ENCODE measurements at places on chromosomes 5 and 9. TPM values are rescaled to one million over a fixed set of nuclear protein-coding genes. Genes with fewer than 3 reads are reported as not detected.
A peak's percentile ranks its signal among the peaks of the same experiment; 100 is the strongest.

Gene FEM1C
- total RNA-seq = 46.0 TPM

DNA sequence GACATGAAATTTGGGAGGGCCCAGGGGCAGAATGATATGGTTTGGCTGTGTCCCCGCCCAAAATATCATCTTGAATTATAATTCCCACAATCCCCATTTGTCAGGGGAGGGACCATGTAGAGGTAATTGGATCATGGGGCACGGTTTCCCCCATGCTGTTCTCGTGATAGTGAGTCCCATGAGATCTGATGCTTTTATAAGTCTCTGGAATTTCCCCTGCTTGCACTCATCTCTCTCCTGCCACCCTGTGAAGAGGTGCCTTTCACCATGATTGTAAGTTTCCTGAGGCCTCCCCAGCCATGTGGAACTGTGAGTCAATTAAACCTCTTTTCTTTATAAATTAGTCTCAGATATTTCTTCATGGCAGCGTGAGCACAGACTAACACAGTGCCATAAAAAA lies 11.3 kb downstream of the FBXO10 start:
- no peaks in the 10 kb centered on the region for H3K27me3 ChIP-seq
- DNase-seq = no peak
- H3K27ac ChIP-seq = no peak overlapping the region
- no peaks in the 10 kb centered on the region for H3K4me1 ChIP-seq

Gene POLE3
- 58.7 TPM for total RNA-seq

DNA sequence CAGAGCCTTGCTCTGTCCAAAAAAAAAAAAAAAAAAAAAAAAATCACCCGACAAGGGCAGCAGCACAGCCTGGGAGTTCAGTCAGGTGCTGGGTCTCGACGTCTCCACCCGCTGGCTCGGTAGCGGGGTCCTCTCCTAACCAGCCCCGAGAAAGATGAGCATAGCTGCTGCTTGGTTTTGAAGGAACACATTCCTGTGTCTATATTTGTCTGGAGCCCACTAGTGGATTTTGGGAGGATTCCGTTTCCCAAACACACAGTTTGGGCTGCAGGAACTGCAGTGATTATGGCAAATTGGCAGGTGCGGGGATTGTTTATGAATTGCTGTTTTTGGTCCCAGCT lies 1.2 kb downstream of the OTULINL start:
- H3K27me3 ChIP-seq = no peaks in the 10 kb centered on the region
- no peaks in the 10 kb centered on the region for H3K36me3 ChIP-seq
- H3K27ac ChIP-seq = peak overlapping the region; percentile 90
- H3K4me3 ChIP-seq = peak overlapping the region; percentile 82
- no peak for DNase-seq

Gene FAM193B
- total RNA-seq = 63.9 TPM

GRCh38 chr5:168291964-168292785 lies 730 bp downstream of the WWC1 start:
- peak overlapping the region; percentile 54 for H3K4me3 ChIP-seq
- peaks cover 31% of the 10 kb centered on the region for H3K27me3 ChIP-seq
- peak overlapping the region; percentile 58 for H3K27ac ChIP-seq

Gene PLPP7
- total RNA-seq = 4.9 TPM

- H3K27ac ChIP-seq = no peak overlapping the region
- peaks cover 7% of the 10 kb centered on the region for H3K4me1 ChIP-seq
- H3K27me3 ChIP-seq = no peaks in the 10 kb centered on the region
- no peaks in the 10 kb centered on the region for H3K36me3 ChIP-seq
- DNase-seq = no peak
These were observed 5.2 kb upstream of the ARRDC3 start for GRCh38 chr5:91388362-91388761.

GRCh38 chr9:134373269-134373668 lies 47.0 kb downstream of the RXRA start:
- peaks cover 59% of the 10 kb centered on the region for H3K4me1 ChIP-seq
- no peak overlapping the region for H3K4me3 ChIP-seq
- H3K36me3 ChIP-seq = no peaks in the 10 kb centered on the region
- H3K27me3 ChIP-seq = no peaks in the 10 kb centered on the region
- no peak for DNase-seq

GRCh38 chr5:156755421-156756087 lies 94.5 kb upstream of the PPP1R2B start:
- no peak overlapping the region for H3K4me3 ChIP-seq
- H3K4me1 ChIP-seq = no peaks in the 10 kb centered on the region
- no peak for DNase-seq
- H3K27ac ChIP-seq = no peak overlapping the region
- no peaks in the 10 kb centered on the region for H3K36me3 ChIP-seq
- H3K27me3 ChIP-seq = no peaks in the 10 kb centered on the region

All from transverse colon (tissue), 4 donors.